ENCODE measurements at places on chromosomes 7 and 10.

DNA sequence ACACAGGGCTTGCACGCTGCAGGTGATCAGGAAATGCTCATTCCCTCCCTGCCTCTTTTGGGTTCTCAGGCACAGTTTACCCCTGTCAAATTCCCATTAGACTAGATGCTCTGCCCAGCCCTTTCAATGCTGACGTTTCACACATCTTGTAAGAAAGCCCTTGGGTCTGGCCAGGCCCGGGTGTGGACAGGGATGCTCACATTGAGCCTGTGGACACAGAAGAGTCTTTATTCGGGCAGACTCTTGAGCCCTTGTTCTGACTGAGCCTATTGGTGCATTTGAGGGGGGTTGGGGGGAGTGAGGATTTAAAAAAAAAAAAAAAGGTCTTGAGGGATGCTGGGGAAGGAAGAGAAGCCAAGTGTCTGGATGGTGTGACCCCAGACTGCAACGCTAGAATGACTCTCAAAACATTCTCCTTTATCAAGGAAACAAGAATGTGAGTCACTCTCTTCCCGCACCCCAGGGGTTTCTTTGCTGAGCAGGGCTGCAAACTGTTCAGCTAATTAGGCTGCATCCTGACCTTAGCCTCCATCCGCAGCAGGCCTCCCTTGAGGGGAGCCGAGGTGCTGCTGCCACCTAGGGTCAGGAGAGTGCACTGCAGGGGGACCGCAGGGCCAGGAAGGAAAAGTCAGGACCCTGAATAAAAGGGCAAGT lies 53.6 kb upstream of the TMEM72 start:
- H3K27ac ChIP-seq: no peak overlapping the region
- no peaks in the 10 kb centered on the region for H3K36me3 ChIP-seq
- DNase-seq: no peak
- H3K27me3 ChIP-seq: peaks cover 3% of the 10 kb centered on the region
- no peaks in the 10 kb centered on the region for H3K4me1 ChIP-seq

GRCh38 chr10:99779335-99779734 lies 3.1 kb upstream of the ABCC2 start:
- H3K4me3 ChIP-seq: peak overlapping the region; percentile 18
- H3K36me3 ChIP-seq: no peaks in the 10 kb centered on the region
- DNase-seq: no peak
- no peaks in the 10 kb centered on the region for H3K27me3 ChIP-seq

DNA sequence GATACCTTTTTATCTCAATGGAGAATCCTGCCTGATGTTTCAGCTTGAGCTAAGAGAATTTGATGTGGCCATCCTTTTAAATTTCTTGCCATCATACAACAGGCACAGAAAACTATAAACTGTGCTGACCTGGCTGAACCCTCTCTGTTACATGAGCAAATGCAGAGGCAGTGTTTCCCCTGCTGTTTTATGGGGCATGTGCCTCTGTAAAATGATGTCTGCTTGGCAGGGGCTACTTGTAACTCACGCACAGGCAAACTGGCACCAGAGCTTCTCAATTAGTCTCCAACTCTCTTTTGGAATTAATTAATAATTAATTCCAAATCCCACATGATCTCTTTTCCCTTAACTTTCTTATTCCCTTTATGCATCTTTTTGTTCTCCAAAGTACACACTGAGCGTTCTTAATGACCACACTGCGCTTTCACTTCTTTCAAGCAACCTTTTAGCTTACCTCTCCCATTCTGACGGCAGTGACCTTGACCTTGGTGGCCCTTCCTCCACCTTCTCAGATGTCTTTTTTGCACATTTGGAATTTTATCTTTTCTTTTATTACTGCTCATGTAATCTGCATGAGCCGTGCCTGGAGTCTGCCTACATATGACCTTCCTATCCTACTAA lies 334.0 kb downstream of the PLXNA4 start:
- no peaks in the 10 kb centered on the region for H3K27me3 ChIP-seq
- no peaks in the 10 kb centered on the region for H3K36me3 ChIP-seq
- H3K27ac ChIP-seq: no peak overlapping the region
- no peak overlapping the region for H3K4me3 ChIP-seq
- DNase-seq: no peak

GRCh38 chr7:107048783-107049418 lies 4.4 kb downstream of the PRKAR2B start:
- DNase-seq: no peak
- H3K27ac ChIP-seq: no peak overlapping the region
- peaks cover 27% of the 10 kb centered on the region for H3K27me3 ChIP-seq
- no peak overlapping the region for H3K4me3 ChIP-seq
- H3K36me3 ChIP-seq: no peaks in the 10 kb centered on the region

GRCh38 chr10:116720668-116721546 lies 21.5 kb downstream of the HSPA12A start:
- no peaks in the 10 kb centered on the region for H3K4me1 ChIP-seq
- H3K36me3 ChIP-seq: no peaks in the 10 kb centered on the region
- H3K27me3 ChIP-seq: no peaks in the 10 kb centered on the region
- DNase-seq: no peak
- H3K4me3 ChIP-seq: no peak overlapping the region
- H3K27ac ChIP-seq: no peak overlapping the region

DNA sequence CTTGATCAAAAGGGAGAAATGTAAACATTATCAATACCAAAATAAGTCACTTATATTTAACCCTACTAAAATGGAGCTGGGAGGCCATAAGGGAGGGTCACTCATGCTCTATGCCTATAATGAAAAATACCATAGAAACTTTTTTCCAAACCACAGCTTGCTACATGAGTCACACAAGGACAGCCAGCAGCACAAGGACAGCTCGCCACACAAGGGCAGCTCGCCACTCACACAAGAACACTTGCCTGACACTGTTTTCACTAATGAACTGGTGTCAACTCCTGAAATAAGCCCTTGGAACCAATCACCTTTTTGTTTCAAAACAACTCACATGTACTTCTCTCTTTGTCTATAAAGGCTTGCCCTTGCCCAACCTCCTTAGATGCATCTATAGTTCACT lies 43.3 kb downstream of the FRMPD2 start:
- H3K4me1 ChIP-seq: no peaks in the 10 kb centered on the region
- H3K36me3 ChIP-seq: no peaks in the 10 kb centered on the region
- H3K27me3 ChIP-seq: no peaks in the 10 kb centered on the region

DNA sequence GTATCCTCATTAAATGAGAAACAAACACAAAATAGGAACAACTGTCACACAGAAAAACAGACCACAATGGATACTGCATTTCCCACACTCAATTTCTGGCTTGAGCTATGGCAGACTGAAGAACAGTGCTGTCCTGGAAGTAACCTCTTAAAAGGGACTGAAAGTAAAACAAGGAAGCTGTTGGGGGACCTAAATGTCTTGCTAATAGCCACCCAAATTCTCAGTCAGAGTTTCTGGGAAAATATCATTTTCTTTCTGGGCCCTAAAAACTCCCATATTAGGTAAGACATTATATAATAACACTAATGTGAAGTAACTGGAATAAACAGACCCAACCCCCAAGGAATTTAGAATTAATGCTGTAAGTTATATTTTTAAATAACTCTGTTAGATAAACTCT lies 80.9 kb upstream of the TFEC start:
- peaks cover 18% of the 10 kb centered on the region for H3K4me1 ChIP-seq
- no peak for DNase-seq
- H3K4me3 ChIP-seq: no peak overlapping the region
- no peaks in the 10 kb centered on the region for H3K27me3 ChIP-seq
- no peak overlapping the region for H3K27ac ChIP-seq

- H3K4me1 ChIP-seq: peaks cover 12% of the 10 kb centered on the region
- H3K4me3 ChIP-seq: no peak overlapping the region
- H3K27ac ChIP-seq: no peak overlapping the region
- H3K36me3 ChIP-seq: no peaks in the 10 kb centered on the region
- no peak for DNase-seq
- no peaks in the 10 kb centered on the region for H3K27me3 ChIP-seq
Measured at GRCh38 chr10:103193820-103194529, 903 bp upstream of the NT5C2 start.

GRCh38 chr10:132965411-132966057 lies 23.2 kb upstream of the CFAP46 start:
- H3K27ac ChIP-seq: no peak overlapping the region
- peaks cover 11% of the 10 kb centered on the region for H3K4me1 ChIP-seq
- H3K4me3 ChIP-seq: no peak overlapping the region
- H3K36me3 ChIP-seq: no peaks in the 10 kb centered on the region

GRCh38 chr10:92042541-92042940 lies 119.0 kb downstream of the BTAF1 start:
- DNase-seq: no peak
- no peak overlapping the region for H3K4me3 ChIP-seq
- no peak overlapping the region for H3K27ac ChIP-seq
- no peaks in the 10 kb centered on the region for H3K27me3 ChIP-seq
- H3K36me3 ChIP-seq: no peaks in the 10 kb centered on the region

DNA sequence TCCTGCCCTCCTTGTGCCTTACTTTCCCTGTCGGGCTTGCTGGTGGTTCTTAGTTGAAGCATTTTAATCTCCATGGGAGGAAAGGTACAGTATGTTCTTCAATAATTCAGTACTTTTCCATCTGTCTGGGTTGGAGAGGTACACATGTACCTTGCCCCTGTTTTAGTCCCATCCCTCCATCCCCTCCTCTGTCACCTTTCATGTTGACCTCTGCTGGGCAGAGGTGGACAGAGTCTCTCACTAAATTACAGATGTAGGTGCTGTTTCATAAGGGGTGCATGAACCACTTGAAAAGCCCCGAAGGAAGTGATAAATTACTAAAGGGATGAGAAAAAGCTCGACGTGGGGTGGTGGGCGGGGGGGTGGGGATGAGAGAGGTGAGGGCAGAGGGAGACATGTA lies 5.4 kb downstream of the AGFG2 start:
- no peak overlapping the region for H3K27ac ChIP-seq
- no peak for DNase-seq
- H3K36me3 ChIP-seq: no peaks in the 10 kb centered on the region
- H3K4me3 ChIP-seq: no peak overlapping the region

- peaks cover 5% of the 10 kb centered on the region for H3K27me3 ChIP-seq
- H3K4me1 ChIP-seq: peaks cover 11% of the 10 kb centered on the region
- no peaks in the 10 kb centered on the region for H3K36me3 ChIP-seq
- peak; percentile 56 for DNase-seq
Measured at GRCh38 chr7:24378871-24379616, 95.1 kb downstream of the NPY start.

DNA sequence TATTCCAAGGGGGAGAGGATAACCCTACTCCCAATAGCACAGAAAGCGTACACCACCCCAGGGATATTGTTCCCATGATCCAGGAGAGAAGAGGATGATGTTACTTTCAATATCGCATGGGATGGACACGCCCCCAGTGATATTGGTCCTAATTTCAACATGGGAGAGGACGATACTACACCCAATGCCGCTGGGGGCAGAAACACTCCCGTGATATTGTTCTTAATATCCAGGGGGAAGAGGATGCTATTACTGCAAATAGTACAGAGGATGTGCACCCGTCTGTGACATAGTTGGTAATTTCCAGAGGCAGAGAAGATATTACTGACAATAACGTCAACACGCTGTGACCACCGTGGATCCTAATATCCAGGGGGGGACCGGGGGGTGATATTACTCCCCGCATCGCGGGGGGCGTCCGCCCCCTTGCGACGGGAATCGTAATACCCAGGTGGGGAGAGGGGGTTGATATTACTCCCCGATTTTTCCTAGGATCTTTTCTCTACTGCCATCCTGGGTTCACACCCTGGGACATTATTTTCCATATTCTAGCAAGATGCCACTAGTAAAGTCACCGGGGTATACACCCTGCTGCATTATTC lies 16.6 kb downstream of the MEIG1 start:
- H3K4me1 ChIP-seq: no peaks in the 10 kb centered on the region
- no peak for DNase-seq
- no peaks in the 10 kb centered on the region for H3K36me3 ChIP-seq
- no peak overlapping the region for H3K27ac ChIP-seq

GRCh38 chr10:106158241-106158640 lies 1006.3 kb downstream of the SORCS1 start:
- H3K27ac ChIP-seq: no peak overlapping the region
- H3K4me3 ChIP-seq: no peak overlapping the region
- H3K27me3 ChIP-seq: no peaks in the 10 kb centered on the region
- H3K36me3 ChIP-seq: no peaks in the 10 kb centered on the region
- no peak for DNase-seq

GRCh38 chr10:15232279-15232678 lies 63.8 kb upstream of the NMT2 start:
- H3K36me3 ChIP-seq: no peaks in the 10 kb centered on the region
- H3K27me3 ChIP-seq: no peaks in the 10 kb centered on the region
- no peak for DNase-seq
- no peak overlapping the region for H3K4me3 ChIP-seq
- no peak overlapping the region for H3K27ac ChIP-seq

- no peaks in the 10 kb centered on the region for H3K36me3 ChIP-seq
- no peaks in the 10 kb centered on the region for H3K27me3 ChIP-seq
- H3K27ac ChIP-seq: no peak overlapping the region
- no peaks in the 10 kb centered on the region for H3K4me1 ChIP-seq
- H3K4me3 ChIP-seq: no peak overlapping the region
Measured at GRCh38 chr10:30833628-30833970, 198.1 kb downstream of the ZNF438 start.

- DNase-seq: no peak
- H3K4me1 ChIP-seq: no peaks in the 10 kb centered on the region
- H3K4me3 ChIP-seq: no peak overlapping the region
- H3K27ac ChIP-seq: no peak overlapping the region
- H3K27me3 ChIP-seq: no peaks in the 10 kb centered on the region
Measured at GRCh38 chr10:26087666-26088065, 128.9 kb upstream of the GAD2 start.

DNA sequence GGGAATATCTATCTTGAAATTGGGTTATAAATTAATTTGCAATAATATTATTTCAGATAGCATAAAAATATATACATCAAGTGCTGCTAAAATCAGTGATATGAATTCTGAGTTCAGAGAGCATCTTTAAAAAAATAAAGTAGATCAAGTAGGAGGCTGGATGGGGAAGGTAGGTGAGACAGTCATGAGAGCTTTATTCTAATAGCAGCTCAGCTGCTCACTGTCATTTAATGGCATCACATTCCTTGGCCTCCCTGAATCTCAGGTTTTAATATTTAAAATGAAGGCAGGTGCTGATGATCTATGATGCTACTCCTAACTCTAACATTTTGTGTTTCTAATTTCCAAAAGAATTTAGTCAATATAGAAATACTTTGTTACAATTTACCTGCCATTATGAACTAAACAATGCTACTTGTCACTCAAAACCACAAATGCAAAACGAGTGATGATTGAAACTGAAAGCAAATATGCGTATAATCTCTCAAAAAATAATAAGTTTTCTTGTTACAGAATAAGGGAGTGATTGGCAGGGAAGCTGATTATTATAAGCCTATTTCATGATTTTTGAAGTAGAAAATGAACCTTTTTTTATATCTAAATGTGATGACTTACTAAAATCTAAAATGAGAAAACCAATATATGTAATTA lies 147.6 kb upstream of the CSTF2T start:
- no peaks in the 10 kb centered on the region for H3K36me3 ChIP-seq
- H3K4me1 ChIP-seq: no peaks in the 10 kb centered on the region
- no peak for DNase-seq
- H3K27me3 ChIP-seq: no peaks in the 10 kb centered on the region
- no peak overlapping the region for H3K4me3 ChIP-seq

- H3K4me3 ChIP-seq: no peak overlapping the region
- H3K27ac ChIP-seq: no peak overlapping the region
- no peaks in the 10 kb centered on the region for H3K4me1 ChIP-seq
- no peaks in the 10 kb centered on the region for H3K36me3 ChIP-seq
Measured at GRCh38 chr10:49024484-49024883, 84.8 kb upstream of the LRRC18 start.

Data from keratinocyte (primary cell).